Stimulated activated CD4-positive, alpha-beta T cell treated with anti-CD3 and anti-CD28 coated beads, TNF-alpha, amount 100 ng/mL, for 48 hours (primary cell): ENCODE measurements at places on chromosomes 7 and 10.
A peak's percentile ranks its signal among the peaks of the same experiment; 100 is the strongest.

DNA sequence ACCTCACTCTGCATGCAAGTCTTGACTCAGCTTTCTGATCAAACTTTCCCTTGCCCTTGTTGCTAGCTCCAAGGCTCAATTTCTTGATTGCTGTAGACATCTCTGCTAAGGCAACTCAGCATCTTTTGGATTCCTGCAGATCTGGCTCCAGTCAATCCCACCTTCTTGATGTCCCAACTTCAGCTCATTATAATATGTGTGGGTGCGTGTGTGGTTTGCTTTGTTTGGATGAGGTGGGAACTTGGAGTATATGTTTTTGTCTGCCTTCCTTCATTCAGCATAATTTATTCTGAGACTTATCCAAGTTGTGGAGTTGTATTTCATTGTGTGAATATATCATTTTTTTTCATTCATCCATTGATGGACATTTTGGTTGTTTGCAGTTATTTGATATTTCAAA lies 364.8 kb upstream of the IGFBP3 start:
- no peak for DNase-seq

GRCh38 chr10:88668465-88668864 lies 4.2 kb downstream of the LIPF start:
- DNase-seq, result no peak

DNA sequence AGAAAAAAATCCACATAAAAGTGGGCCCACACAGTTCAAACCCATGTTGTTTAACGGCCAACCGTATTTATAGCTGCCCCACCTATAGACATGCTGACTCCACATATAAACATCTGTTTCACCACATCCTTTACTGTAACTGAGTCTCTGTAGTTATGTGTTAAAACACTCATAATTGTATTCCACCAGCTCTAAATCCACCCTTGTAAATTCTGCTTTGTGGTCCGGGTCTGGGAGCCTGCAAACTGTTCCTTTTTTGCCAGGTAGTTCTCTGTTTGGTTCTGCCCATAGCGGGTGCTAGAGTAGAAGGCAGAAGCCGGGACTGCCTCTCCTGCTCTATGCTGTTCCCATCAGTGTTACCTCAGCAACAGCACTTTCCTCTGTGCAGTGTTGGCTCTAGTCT lies 20.2 kb upstream of the FHIP2A start:
- DNase-seq, result no peak

DNA sequence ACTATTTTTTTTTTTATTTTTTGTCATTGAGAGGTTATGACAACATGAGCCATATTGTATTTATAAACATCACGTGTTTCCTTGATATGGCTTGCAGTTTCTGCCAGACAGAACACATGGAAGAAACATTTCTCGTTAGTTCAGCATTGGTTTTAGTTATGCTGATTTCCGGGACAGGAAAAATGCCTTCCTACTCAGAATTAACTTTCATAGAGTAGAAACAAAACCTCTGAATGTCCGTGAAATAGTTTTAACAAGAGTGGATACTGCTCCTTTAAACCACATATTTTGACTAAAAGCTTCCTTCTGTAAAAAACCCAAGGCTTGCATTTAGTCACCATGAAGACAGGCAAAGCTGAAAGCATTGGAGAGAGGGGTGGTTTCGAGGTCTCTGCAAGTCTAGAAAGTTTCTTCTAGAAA lies 240.4 kb downstream of the KIAA1217 start:
- no peak for DNase-seq

GRCh38 chr10:99700649-99701048 lies 31.3 kb downstream of the COX15 start:
- DNase-seq, result no peak

- DNase-seq, result no peak
Measured at GRCh38 chr10:105017691-105018090, 376.6 kb downstream of the SORCS3 start.

DNA sequence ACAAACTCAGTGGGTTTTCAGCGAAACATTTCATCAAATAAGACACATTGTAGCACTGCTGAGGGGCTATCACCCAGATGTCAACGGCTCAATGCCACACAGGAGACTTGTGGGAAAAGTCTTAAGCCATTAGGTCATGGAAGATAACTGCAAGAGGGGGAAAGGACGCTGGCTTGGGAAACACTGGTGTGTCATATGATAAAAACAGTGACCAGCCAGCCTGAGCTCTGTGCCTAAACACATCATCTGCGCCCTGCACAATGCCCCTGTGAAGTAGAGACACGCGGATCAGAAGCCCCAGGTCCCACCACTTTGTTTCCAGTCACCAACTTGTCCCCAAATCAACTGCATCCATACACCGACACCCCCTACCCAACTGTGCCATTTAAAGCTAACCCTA lies 116.7 kb downstream of the TNS3 start:
- DNase-seq, result no peak

- no peak for DNase-seq
Measured at GRCh38 chr7:18570890-18571478, 75.4 kb downstream of the HDAC9 start.

GRCh38 chr7:77473229-77474005 lies 57.3 kb upstream of the GSAP start:
- no peak for DNase-seq

DNA sequence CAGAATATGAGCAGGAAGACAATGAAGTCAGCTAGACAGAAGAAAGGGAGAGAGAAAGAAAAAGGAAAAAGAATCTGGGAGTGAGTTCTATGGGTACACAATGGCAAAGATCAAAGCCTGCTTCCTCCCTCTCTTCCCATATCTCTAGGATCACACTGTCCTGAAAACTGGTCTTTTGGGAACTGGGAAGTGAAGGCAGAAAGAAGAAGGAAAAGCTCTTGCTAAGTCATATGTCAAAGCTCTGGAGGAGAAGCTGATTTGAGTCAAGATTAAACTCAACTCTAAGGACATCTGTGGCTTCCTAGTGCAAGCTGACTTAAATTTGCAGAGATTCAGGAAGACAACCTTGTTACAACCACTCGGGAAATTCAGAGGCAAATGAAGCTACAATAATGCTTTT lies 147.5 kb downstream of the DOCK4 start:
- no peak for DNase-seq

- DNase-seq, result peak; percentile 29
Measured at GRCh38 chr7:39741942-39742623, 118.7 kb downstream of the RALA start.

DNA sequence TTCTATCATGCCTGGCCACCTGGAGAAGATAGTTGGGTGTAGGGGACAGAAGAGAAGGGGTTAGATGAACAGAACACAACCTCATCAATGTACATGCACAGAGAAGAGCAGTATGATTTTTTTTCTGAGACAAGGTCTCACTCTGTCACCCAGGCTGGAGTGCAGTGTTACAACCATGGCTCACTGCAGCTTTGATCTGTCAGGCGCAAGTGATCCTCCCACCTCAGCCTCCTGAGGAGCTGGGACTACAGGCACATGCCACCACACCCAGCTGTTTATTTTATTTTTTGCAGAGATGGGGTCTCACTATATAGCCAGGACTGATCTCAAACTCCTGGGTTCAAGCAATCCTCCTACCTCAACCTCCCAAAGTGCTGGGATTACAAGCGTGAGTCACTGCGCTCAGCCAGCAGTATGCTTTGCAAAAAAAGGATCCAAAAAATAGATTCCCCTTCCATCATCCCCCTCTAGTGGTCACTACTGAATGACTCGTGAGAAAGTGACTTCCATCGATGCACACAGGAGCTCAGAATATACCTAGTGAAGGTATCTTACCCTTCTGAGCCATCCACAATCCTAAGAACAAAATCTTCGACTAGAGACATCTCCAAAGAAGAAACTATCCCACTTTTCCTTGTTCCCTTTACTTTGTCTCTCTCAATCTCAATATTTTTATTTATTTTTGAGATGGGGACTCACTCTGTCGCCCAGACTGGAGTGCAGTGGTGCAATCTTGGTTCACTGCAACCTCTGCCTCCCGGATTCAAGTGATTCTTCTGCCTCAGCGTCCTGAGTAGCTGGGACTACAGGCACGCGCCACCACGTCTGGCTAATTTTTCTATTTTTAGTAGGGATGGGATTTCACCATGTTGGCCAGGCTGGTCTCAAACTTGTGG lies 21.0 kb downstream of the ZCWPW1 start:
- DNase-seq, result no peak

- DNase-seq, result peak; percentile 50
Measured at GRCh38 chr7:43658718-43659548, 70.4 kb downstream of the COA1 start.

GRCh38 chr7:127704211-127704610 lies 52.2 kb downstream of the SND1 start:
- no peak for DNase-seq

- DNase-seq, result no peak
Measured at GRCh38 chr10:106980495-106981451, 183.7 kb downstream of the SORCS1 start.

DNA sequence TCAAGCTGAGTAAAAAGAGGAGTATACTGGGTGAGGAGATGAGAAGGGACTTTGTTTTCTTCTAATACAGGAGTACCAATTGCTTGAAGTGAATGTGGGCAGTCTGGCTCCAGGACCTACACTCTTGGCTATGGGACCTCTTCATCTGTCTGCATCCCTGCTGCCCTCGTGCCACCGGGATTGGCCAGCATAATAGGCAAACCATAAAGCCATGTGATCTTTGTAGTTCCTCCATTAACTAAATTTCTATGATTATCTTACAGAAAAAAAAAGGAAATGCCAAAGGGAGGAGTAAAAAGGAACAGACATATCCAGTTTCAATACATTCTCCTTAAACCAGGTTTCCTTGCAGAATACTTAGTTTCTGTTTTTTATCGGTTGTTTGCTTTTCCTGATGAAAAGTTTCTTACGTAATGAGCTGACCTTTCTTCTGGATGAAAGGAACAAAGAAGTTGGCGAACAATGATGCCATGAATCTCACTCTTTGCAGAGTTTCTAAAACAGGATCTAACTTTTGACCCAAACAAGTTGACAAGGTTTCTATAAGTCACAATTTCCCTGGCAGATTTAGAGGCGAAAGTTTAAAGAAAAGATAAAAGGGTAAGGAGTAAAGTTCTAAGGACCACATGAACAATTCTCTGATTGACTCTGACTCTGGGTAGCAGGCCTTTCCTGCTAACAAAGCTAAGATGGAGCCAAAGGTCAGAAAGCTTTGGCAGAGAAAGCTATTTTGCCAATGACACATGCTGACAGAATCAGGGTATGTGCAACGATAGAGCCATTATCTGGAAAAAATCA lies 54.1 kb downstream of the LAMB1 start:
- DNase-seq, result no peak

DNA sequence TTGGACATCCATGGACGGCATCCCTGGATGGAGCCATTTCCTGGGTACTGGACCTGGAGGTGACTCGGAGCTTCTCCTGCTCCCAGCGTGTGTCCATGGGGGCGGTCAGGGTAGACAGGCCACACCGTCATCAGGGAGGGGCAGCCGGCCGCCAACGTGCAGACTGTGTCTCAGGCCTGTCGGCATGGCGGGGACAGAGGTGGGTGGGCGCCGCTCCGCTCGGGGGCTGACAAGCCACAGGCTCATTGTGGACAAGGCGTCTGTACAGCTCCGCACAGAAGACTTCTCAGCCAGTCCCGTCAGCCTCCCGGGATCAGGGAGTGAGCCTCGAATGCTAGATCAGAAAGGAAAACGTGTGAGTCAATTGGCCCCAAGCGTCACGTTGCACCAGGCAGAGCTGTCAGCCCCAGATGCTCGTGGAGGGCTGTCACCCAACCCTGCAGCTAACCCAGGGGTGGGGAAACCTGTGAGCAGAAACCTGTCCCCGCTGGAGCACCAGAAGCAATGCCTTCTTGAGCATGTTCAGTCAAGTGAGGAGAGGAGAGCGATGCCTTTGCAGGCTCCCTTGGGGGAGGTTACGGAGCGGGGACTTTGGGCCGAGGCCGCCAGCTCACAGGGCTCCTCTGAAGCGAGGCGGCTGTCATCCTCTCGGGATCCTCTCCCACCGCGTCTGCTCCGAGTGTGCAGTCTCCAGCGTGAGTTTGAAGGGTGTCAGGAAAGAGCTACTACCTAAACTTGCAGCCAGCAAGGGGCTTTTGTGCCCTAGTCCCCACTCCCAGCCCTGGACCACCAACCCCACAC lies 16.0 kb upstream of the DPYSL4 start:
- DNase-seq, result no peak

GRCh38 chr10:101466016-101466912 lies 112.3 kb downstream of the BTRC start:
- DNase-seq, result no peak

- no peak for DNase-seq
Measured at GRCh38 chr10:11429439-11430052, 181.9 kb downstream of the USP6NL start.

GRCh38 chr7:134371536-134371935 lies 54.8 kb upstream of the SLC35B4 start:
- no peak for DNase-seq

- no peak for DNase-seq
Measured at GRCh38 chr7:155356323-155357105, 58.8 kb downstream of the INSIG1 start.
